ENCODE measurements at places on chromosomes 4 and X.
A peak's percentile ranks its signal among the peaks of the same experiment; 100 is the strongest.

DNA sequence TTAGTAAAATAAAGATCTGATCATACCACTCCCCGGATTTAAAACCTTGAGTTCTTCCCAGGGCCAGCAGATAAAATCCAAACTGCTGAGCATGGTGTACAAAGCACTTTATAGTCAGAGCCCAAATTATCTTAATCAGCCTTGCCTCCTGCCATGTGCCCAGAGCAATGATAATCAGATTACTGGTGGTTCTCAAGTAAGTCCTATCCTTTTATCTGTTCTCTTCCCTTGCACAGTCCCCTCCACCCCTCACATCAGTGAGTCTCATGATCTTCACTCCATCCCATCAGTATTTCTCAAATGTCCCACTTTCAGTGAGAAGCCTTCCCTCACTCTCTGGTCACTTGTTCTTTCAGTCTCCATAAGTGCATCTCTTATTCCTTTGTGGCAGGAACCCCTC is 22.7 kb downstream of the INTS6L start:
- no peak for DNase-seq

- DNase-seq = no peak
These were observed at the start of gene DDX53 for GRCh38 chrX:22999696-23000223. DDX53 (plus strand) TSS chrX:22999960; CDS start chrX:23000058, 98 bp downstream.

- DNase-seq = peak; percentile 7
These were observed 17.1 kb upstream of the PAGE2B start for GRCh38 chrX:55057675-55058249.

DNA sequence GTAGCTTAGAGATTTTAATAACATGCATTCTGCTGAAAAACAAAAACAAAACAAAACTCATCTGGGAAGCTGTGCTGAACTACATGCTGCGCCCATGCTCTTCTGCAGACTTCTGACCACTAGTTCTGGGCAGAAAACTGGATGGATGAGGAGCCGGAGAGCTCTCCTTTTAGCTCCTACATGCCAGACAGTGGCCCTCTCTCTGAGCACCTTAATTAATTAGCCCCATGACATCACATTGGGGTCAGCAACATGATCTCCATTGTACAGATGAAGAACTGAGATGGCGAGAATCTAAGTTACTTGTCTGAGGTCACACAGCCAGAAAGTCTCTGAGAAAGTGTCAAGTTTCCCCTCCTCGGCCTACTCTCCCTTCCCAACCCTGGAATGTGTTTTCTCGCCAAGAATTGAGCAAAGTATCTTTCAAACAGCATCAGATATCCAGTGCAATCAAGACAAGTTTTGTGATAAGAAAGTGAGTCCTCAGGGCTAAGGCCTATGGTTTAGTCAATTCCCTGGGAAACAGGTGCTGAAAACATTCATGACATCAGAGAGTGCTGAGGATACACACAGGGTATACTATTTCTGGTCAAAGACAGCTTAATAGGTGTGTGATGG is 21.6 kb downstream of the SCD5 start:
- no peak for DNase-seq

DNA sequence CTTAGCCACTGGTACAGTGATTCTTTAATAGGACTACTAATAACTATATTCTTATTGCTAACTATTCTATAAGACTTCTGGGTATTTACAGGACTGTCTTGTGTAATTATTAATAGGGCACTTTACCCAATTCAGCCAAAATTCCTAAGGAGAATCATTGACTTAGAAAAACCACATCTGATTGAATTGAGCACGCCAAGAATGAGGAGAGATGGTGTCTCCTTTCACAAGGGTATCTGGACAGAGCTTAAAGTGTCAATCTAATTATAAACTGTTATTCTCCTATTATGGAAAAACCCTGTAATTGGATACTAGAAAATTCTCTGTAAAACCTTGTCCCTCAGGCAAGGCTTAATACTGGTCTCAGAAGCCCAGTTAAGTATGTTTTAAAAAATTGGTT is 111.1 kb upstream of the TLL1 start:
- no peak for DNase-seq

- DNase-seq = no peak
These were observed 1628.2 kb upstream of the ADGRL3 start for GRCh38 chr4:59571805-59572430.

GRCh38 chr4:52883183-52883621 is 21.1 kb downstream of the RASL11B start:
- no peak for DNase-seq

DNA sequence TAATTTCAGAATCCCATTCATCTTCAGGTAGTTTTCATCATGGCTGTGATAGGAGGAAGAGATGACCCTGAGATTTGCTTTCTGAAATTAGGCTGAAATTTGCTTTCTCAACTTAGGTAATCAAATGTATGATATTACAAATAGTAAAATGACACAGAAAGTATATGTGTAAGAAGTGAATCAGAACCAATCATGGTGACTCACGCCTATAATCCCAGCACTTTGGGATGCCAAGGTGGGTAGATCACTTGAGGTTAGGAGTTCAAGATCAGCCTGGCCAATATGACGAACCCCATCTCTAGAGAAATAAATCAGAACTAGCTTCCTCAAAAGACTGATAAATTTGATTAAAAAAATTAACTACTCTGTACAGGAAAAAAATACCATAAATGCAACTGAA is 555.4 kb downstream of the STPG2 start:
- no peak for DNase-seq

- no peak for DNase-seq
These were observed 487.4 kb downstream of the INPP4B start for GRCh38 chr4:142358656-142359055.

DNA sequence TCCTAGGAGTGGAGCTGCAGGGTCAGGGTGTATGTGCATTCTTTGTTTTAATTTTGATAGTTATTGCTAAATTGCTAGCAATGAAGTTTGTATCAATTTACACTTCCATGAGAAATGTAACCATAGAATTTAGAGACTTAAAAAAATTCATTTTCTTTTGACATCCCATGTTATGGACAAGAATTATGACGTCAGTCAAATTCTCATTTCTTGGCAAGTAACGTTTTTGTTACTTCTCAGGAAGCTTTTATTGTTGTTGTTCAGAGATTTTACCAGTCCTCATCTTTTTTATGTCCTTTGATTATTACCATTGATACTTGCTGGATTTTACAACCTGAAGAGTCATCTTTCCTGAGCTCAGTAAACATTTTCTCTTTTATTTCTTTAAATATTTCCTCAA is 417.5 kb upstream of the ARX start:
- DNase-seq = no peak

- no peak for DNase-seq
These were observed 86.1 kb downstream of the CENPC start for GRCh38 chr4:67459164-67459563.

DNA sequence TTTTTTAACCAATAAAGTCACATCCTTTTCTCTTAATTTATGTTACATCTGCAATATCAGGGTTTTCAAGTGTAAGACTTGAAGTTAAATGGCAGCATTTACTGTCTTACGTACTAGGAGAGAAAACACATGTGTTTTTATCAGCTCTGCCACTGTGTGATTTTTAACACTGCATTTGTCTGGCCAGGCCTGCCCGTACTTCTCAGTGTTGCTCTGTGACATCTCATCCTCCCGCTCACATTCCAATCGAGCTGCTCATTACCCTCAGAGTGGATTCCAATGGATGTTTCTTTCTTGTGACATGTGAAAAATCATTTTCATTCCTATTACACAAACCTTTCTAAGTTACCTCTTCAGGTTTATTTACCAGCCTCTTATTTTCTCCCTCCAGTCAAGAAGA is 420.3 kb downstream of the FAT4 start:
- peak; percentile 33 for DNase-seq

GRCh38 chr4:150010525-150011126 is 67.6 kb upstream of the DCLK2 start:
- peak; percentile 41 for DNase-seq

DNA sequence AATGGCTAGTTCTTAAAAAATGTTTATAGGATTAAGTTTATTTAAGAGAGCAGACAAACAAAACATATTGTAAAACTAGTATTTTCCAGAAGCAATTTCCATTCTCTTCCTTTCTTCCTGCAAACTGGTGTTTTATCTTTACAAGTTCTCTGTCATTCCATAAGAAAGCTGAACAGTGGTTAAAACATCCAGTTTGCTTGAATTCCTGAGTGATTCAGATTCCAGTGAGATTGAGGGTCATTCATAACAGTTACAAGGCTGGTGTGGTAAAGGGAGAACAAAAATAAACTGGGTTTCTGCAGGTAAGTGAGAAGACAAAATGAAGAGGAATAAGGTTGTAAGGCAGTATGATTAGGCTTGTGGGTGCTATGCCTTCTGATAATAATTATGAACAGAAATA is 544.8 kb upstream of the DIPK2B start:
- no peak for DNase-seq

GRCh38 chr4:93053140-93053539 is 749.4 kb downstream of the GRID2 start:
- no peak for DNase-seq

- DNase-seq = no peak
These were observed 43.3 kb downstream of the SPCS3 start for GRCh38 chr4:176363072-176363471.

- DNase-seq = no peak
These were observed 25.7 kb upstream of the RP2 start for GRCh38 chrX:46811121-46811520.

- peak; percentile 28 for DNase-seq
These were observed 219.0 kb downstream of the TLL1 start for GRCh38 chr4:166091912-166092510.

DNA sequence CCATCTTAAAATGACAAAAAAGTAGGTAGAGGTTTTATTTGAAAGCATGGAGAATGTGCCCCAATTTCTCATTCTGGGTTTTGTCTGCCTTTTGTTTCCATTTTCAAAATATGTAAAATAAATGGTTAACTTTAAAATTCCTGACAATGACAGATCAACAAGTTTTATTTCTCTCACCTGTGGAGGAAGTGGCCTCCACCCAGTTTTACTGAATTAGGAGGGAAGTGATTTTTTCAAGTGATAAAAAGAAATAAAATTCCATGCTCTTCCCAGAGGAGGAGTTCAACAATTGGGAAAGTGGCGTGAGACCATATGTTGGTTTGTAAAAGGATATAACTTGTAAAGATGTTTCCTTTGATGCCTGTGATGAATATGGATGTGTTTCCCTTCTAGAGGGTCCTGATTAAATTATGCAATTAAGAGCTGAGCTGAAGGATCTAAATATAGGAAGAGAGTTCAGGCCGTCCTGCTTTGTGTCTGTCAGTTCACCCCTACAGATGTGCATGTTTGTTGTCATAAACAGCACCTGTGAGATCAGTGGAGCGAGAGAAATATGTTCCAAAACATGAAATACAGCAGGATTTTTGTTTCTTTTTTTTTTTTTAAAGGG is 19.5 kb downstream of the SMAD1 start:
- no peak for DNase-seq

- no peak for DNase-seq
These were observed 2.2 kb downstream of the TMEM47 start for GRCh38 chrX:34654696-34655490.

DNA sequence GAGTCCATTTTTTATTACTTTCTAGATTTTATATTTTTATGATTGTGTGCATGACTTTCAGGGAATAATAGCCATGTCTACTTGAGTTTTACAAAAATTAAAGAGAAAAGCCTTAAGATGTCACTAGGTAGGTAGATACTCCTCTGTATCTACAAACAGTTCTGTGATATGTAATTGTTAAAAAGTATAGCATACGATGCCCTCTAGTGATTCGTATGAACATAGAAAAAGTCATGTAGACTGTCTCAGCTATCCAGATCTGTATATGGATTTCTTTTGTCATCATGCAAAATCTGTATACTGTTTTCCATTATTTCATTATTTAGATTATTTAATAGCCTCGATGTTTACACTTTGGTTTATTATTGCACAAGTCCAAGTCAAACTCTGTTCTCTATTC is 856.6 kb downstream of the CENPC start:
- no peak for DNase-seq

DNA sequence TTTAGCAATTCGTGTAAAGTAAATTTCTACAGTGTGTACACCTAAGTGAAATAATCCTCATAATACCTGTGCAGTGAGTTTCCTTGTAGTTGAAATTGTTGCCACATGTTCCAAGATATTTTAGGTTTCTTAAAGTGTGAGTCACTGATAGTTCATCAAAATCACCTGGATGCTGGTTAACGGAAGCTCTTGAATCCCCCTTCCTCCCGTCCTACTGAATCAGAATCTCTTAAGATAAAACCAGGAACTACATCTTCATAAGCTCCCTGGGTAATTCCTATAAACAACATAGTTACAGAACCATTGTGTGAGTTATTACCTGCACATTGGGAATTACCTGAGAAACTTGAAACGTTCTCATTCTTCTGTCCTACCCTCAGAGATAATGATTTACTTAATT is 197.4 kb upstream of the HS3ST1 start:
- DNase-seq = no peak

DNA sequence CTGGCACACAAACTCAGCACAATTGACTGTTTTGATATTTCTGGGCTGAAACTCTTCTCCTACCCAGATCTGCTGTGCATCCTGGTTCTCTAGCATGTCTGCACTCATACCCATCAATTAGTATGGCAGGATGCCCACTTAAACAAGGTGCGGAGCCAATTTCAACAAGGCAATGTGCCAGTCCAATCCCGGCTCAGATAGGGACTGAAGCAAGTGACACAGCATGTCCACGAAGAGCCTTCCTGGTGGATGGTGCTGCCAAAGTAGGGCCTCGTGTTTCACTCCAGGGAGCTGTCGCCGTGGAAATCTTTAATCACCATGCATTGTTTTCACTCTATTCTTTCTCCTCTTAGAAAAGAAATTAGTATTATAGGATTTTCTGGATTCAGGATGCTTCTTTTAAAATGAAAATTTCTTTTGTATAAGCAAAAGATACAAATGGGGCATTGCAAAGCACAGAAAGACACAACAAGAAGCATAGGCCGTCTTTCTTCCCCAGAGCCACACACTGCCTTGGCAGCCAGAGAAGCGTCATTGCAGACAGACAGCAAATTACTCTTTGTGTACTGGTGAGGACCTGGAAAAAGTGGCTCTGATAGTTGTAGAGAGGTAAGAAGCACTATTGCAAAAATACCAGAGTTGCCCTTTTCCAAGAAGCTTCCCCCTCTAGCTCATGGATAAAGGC is 40.6 kb upstream of the LSM6 start:
- DNase-seq = no peak

DNA sequence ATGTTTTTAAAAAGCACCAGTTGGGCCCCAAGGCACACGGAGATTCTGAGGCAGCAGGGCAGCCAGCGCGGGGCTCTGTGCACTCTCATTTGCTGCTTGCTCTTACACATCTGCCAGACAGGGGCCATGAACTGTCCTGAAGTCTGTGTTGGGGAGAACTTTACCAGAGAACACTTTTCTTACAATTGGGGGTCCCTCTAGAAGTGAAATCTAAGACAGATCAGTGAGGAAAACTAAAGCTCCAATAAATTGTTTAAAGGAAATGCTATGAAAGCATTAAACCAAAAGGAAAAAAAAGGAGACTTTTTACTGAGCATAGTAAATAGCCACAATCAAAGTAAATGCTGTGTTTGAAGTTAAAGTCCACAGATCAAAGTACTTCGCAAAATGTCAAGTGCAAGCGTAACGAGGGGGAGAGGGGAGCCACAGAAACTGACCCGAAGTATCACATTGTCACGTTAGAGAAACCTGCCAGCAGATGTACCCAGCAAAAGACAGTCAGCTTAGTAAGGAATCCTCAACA is 37.8 kb downstream of the SORBS2 start:
- peak; percentile 86 for DNase-seq

- DNase-seq = peak; percentile 87
These were observed 102.6 kb downstream of the FHDC1 start for GRCh38 chr4:153038623-153039311.

Measured in HepG2 (cell line).